Calu3 (cell line): ENCODE measurements at places on chromosomes 6 and 20.

GRCh38 chr6:158028876-158029275 lies 47.2 kb downstream of the SYNJ2 start:
- DNase-seq: no peak

DNA sequence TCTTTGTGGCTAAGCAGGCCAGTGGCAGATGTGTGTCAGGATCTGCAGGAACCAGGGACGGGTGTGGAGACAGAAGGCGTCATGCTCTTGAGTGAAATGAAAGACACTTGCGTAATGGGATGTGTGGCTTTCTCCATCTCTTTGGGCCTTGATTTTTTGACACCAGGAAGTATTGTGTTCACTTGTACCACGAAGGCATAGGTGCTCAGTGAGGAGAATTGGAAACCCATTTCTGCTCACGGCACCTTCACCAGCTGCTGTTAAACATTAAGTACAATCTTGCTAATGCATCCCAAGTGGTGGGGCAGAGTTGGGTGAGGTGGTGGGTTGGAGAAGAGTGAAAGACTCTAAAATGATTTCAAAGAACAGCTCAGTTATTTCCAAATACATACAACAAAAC lies 30.0 kb downstream of the GJA10 start:
- no peak for DNase-seq

- DNase-seq: peak; percentile 3
Observed at GRCh38 chr6:115969207-115969929, 91.3 kb downstream of the FRK start.

GRCh38 chr6:151340219-151340978 lies 51.0 kb downstream of the ZBTB2 start:
- DNase-seq: no peak

- DNase-seq: no peak
Observed at GRCh38 chr6:28353356-28353755, 3.6 kb downstream of the ZKSCAN3 start.

DNA sequence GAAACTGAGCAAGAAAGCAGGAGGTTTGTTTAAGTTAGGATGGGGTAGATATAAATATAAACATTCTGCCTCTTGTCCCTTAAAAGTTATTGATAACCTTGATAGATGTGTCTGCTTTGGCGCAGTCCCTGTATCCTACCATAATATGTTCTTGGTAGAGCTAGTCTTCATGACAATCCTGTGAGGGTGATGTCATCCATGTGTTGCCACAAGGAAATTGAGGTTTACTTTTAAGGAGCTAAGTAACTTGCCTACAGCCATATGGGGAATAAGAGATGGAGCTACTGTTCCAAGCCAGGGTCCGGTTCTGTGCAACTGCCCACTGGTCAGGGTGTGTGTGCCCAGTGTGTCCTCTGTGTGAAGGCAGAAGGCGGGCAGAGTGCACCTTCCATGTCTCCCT lies 78.5 kb downstream of the SSR1 start:
- DNase-seq: no peak

GRCh38 chr6:7196019-7196402 lies 88.2 kb downstream of the RREB1 start:
- DNase-seq: no peak

- DNase-seq: no peak
Observed at GRCh38 chr6:39263303-39264037, 34.2 kb upstream of the KCNK5 start.

GRCh38 chr6:28907394-28907793 lies 16.4 kb downstream of the TRIM27 start:
- no peak for DNase-seq

DNA sequence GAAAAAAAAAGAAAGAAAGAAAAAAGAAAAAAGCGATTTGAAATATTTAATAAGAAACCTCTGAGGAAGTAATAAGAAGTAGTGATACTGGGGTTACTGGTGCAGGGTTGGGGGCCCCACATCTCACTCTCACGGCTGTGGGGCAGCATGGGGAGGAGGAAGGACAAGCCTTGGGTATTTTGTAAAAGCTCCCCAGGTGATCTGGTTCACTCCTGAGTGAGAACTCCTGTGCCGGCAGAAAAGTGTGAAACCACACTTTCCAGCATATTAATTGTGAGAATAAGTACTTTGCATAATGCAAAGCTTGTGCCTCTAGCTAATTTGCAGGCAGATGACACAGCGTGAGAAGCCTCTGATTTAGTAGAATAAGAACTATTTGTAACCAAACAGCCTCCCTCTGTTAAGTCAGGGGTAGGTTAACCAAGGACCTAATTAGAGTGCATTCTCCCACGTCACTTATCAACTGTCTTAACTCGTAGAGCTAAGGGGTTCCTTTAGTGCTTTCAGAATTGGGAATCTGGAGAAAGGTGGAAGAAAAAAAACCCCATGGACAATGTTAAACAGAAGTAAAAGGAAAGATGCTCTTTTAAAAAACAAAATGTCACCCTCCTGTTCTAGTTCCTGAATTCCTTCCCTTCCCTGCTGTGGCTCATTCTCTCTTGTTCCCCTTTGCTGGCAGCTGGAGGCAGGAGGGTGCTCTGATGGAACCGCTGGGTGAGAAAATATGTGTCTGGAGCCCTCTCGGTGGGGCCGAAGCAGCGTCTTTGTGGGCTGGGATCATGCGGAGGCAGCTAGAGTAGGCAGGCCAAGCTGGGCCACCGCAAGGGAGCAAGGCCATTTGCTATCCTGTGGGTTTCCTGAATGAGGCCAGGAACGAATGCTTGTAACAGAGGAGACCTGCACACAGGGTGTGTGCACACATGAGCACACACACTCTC lies 108.7 kb downstream of the FYN start:
- no peak for DNase-seq
